ENCODE measurements at places on chromosomes 12 and 14.

GRCh38 chr12:101891462-101891971, 14.1 kb downstream of the DRAM1 start:
- DNase-seq, result no peak

DNA sequence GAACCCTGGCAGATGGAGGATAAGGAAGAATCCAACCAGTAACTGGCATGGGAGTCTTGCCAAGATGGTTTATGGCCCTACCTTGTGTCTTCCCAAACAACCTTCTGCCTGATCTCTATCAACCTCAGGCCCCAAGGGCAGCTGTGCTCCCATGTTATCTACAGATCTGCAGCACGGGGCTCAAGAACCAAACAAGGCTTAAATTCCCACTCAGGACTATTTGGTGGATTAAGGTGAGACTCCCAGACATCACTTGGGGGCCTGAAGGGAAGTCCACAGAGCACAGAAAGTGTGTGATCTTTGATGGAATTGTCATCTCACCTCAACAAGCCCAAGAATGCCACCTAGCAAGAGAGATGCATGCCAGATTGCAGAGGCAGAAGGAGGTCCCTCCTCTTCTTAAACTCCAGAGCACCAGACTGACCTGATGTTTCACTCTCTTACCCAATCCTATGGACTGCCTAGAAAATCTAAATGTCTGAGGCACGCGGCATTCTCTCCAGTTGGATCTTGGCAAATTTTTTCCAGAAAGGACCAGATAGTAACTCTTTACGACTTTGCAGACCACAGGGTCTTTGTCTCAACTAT, 759.5 kb upstream of the TBX3 start:
- DNase-seq, result no peak

GRCh38 chr12:57111031-57111734, at the start of gene STAT6:
TSS of gene STAT6 (minus strand) at chr12:57111362. CDS start at chr12:57108278, 3,084 bp downstream.
- peak; percentile 93 for DNase-seq

- peak; percentile 22 for DNase-seq
These were observed 823 bp upstream of the RAB5B start for GRCh38 chr12:55972911-55973598.

GRCh38 chr14:103057028-103057371, 349 bp downstream of the CDC42BPB start:
- no peak for DNase-seq

GRCh38 chr12:124039276-124039675, 66.3 kb downstream of the ZNF664 start:
- no peak for DNase-seq

DNA sequence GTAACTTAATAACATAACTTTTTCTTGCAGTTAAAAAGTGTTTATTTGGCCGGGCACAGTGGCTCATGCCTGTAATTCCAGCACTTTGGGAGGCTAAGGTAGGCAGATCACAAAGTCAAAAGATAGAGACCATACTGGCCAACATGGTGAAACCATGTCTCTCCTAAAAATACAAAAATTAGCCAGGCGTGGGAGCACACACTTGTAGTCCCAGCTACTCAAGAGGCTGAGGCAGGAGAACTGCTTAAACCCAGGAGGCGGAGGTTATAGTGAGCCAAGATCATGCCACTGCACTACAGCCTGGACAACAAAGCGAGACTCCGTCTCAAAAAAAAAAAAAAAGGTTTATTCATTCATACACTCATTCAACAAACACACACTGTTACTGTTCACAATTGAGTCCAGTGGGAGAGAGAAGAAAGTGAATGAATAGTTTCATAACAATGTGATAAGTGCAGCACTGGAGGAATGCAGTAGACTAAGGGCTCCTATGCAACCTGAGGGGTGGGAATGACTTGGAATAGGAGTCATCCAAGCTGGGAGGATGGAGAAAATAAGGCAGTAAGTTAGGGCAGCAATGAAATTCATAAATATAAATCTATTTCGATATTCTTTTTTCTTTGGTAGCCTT, 19.8 kb downstream of the DAD1 start:
- no peak for DNase-seq

DNA sequence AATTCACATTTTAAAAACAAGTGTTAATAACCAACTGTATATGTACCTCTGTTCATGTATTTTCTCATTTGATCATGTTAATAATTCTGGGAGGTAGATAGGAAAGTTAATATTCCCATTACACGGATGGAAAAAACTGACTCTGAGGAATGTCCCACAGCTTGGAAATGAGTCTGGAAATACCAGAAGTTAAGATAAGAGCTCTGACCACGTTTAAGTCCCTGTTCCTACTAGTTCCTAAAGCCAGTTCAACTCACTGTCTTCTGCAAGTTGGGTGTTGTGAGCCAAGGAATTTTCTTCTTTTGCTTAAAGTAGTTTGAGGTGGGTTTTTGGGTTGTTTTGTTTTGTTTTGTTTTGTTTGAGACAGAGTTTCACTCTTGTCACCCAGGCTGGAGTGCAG, 104.5 kb downstream of the TMEM30B start:
- DNase-seq, result no peak

GRCh38 chr12:115898670-115899069, 378.8 kb downstream of the MED13L start:
- peak; percentile 19 for DNase-seq

DNA sequence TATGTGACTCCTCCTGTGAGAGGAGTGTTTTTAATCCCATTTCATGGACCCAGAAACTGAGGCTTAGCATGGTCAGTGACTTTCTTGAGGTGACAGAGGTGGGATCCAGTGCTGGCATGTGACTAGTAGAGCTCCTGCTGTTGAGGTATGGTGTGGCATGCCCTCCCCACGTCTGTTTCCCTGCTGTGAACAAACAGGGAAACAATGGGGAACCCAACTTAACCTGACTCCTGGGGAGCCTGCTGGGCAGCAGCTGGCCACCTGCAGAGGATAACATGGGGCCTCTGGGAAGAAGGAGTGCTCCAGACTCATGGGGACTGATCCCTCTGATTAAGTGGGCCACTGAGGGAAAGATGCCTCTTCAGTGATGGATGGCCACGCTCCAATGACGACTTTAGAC, 114.0 kb downstream of the BEGAIN start:
- no peak for DNase-seq

GRCh38 chr12:69388371-69388770, 28.8 kb downstream of the YEATS4 start:
- DNase-seq, result peak; percentile 7

GRCh38 chr12:124551268-124552144, 15.9 kb downstream of the NCOR2 start:
- DNase-seq, result no peak

GRCh38 chr12:130013771-130014484, 110.1 kb upstream of the TMEM132D start:
- peak; percentile 49 for DNase-seq

- DNase-seq, result peak; percentile 23
These were observed 66.5 kb downstream of the C2CD5 start for GRCh38 chr12:22477894-22478287.

- no peak for DNase-seq
These were observed 53.4 kb downstream of the OSBPL8 start for GRCh38 chr12:76506149-76506548.

DNA sequence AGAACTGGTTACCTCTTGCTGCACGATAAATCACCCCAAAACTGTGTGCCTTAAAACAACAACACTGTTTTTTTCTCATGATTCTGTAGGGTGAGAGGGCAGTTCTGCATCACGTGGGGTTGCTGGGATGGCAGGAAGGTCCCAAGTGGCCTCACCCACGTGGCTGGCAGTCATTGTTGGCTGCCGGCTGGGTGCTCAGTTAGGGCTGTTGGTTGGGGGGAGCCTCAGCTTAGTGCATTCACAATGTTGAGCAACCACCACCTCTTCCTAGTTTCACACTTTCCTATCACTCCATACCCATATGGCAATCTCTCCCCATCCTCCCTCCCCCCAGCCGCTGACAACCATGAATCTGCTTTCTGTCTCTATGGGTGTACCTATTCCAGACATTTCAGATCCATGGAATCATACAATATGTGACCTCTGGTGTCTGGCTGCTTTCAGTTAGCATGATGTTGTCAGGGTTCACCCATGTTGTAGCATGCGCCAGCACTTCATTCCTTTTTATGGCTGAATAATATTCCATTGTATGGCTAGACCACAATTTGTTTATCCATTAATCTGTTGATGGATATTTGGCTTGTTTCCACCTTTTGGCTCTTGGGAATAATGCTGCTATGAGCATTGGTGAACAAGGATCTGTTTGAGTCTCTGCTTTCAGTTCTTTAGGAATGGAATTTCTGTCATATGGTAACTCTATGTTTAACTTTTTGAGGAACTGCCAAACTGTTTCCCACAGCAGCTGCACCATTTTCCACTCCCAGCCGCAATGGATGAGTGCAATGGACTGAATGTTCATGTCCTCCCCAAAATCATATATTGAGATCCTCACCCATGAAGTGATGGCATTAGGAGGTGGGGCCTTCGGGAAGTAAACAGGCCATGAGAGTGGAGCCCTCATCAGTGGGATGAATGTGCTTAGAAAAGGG, 11.2 kb upstream of the POP5 start:
- DNase-seq, result no peak

DNA sequence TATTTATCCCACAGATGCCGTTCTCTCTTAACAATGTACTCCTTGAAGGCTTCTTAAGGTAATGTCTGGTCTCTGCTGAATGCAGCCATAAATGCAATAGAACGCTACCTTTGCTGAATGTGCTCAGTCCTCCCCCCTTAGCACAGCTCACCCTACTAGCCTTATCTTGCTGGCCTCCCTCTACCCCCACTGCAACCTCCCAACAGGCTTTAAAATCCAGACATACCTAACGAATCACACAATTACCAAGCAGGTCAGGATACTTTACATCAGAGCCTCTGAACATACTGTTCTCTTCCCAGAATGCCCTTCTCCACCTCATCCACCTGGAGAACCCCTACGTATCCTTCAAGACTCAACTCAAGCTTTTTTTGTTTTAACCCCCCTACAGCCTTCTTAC, 51.0 kb upstream of the CRADD start:
- no peak for DNase-seq

DNA sequence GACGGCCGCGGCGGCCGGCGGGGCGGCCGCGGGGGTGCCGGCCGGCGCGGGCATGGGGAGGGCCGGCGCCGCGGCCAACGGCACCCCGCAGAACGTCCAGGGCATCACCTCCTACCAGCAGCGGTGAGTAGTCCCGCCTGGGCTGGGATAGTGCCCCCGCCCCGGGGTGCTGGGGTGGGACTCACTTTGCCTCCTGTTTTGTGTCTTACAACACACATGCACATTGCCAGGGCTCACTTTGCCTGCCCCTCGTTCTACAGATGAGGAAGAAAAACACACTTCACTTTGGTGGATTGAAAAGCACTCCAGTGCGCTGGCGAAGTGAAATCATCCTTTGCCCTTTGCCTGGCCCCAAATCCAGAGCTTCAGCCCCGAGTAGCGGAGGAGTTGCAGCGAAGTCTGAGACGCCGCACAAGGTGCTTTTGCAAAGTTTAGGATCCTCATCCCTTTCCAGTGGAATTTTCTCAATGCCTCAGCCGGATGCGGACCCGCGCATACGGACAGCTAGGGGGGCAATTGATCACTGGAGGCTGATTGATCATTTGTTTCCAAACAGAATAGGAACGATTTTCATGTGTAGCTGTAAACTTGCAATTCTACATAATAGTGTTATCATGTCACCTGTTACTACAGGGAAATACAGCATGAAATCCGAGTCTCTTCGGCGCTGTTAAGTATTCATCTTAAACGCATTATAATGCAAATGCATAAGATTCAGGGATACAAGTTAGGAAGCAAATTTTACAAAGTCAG, 3.6 kb upstream of the NPAS3 start:
- no peak for DNase-seq

DNA sequence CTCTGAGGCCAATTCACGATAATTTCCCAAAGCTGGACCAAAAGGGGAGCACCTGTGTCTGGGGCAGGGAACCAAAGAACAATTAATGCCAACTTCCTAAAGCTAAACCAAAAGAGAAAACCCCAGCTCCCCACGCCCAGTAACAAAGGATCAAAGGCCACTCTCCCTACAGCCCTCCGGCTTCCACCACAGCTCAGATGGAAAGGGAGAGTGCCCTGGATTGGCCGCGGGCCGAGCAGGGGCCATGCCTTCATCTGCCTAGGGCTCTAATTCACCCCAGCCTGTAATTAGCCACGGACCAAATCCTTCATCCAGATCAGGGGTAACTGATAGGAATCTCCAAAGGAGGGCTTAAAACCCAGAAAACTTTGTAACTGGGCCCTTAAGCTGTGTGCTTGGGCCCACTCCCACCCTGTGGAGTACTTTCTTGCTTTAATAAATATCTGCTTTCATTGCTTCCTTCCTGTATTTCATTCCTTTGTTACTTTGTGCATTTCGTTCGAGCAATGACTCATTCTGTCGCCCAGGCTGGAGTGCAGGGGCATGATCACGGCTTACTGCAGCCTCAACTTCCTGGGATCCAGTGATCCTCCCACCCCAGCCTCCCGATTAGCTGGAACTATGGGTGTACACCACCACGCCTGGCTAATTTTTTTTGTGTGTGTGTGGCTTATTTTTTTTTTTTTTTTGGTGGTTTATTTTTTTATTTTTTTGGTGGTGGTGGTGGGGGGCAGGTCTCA, 65.5 kb upstream of the PPP4R3A start:
- no peak for DNase-seq

- DNase-seq, result no peak
These were observed 92.3 kb downstream of the DERA start for GRCh38 chr12:16003460-16003859.

DNA sequence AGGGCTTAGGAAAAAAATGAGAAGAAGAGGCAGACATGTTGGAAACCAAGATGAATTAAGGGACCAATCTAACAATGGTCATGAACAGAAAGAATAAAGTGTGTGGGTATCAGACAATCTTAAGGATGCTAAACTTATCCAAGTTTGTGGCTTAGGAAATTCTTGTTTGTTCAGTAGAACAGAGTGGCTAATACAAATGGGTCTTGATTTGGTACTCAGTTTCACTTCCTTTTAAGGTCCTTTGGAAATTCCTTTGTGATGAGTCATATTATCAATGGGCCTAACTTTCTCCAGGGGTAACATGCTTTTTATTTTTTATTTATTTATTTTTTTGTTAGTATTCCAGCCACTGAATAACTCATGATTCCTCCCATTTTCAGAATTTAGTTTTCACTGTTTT, 1154.7 kb upstream of the FLRT2 start:
- no peak for DNase-seq

DNA sequence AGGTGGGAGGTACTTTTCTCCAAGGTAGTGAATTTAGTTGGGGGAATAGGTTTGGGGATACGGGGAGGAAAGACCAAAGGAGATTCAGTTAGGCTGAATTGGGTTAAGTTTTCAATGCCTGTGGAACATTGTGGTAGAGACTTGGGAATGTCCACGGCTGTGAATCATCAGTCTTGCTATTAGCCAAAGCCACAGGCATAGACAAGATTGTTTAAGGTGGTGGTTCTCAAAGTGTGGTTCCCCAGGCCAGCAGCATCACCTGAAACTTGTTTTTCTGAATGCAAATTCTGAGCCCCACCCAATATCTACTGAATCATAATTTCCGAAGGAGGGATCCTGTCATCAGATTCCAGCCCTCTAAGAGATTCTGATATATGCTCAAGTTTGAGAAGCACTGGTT, 316.2 kb downstream of the EGLN3 start:
- no peak for DNase-seq

DNA sequence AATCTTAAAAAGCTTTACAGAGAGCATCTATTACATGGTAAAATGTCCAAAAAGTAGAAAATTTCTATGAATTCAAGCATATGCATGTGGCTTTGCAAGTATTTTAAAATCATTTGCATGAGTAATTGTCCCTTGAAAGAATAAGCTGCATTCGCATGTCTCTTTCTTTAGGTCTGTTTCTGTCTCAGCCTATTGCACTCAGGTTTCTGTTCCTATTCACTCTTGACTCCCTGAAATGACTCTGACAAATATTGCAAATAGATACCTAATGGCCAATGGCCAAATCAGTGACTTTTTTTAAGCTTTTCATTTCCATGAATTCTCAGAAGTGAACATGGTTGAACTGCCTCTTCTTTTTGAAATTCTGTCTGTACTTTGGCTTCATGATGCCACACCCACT, 6.4 kb upstream of the TTC8 start:
- DNase-seq, result no peak
